ENCODE measurements at places on chromosomes 6 and 20.

DNA sequence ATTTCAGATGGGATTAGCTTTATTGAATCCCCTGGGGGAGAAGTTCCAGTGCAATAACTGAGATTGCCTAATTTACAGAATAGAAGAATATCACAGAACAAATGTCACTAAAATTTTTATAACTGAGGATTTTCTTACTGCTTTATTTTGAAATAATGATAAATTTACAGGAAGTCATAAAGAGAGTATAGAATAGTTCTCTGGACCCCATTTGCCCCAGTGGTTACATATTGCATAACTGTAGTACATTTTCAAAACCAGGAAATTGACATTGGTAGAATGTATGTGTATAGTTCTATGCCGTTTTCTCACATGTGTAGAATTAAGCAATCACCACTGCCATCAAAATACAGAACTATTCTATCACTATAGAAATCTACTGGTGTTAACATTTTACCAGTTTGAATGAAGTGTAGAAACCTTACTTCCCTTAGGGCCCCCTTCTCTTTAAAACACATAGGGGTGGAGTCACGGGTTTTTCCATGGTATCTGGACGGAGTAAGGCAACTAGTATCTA is 18.3 kb downstream of the KIF6 start:
- DNase-seq = no peak

DNA sequence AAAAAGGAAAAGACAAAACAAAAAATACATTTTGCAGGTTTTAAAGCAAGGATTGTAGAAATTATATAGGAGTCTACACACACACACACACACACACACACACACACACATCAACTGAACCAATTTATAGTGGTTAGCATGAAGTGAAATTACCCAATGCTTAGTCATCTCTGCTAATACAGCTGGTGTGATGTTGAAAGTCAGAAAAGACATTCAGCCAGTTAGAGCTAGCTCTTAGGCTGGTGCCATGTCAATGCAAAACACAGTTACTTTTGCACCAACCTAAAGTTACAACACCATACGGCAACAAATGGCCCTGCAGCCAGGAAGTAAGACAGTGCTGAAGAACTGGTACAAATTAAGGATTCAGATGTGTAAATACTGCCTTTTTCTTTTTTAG is 15.2 kb downstream of the FAM210B start:
- peak; percentile 94 for DNase-seq

DNA sequence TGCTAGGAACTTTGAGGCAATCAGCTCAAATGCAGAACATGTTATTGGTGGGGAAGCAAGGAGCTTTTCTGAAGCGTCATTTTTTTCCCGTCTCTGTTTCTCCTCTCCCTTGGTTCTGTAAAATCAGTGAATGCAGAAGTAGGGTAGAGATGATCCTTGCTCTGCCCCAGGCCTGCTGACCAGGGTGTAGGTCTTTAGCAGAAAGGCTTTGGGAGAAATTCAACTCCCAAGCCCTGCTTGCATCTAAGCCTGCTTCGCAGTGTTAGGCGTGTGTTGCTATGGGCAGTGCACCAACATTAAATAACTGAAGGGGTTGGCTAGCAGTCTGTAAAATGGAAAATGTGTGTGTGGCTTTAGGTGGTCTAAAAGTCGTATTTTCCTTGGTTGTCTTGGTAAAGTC is 45.9 kb downstream of the SASH1 start:
- DNase-seq = no peak

DNA sequence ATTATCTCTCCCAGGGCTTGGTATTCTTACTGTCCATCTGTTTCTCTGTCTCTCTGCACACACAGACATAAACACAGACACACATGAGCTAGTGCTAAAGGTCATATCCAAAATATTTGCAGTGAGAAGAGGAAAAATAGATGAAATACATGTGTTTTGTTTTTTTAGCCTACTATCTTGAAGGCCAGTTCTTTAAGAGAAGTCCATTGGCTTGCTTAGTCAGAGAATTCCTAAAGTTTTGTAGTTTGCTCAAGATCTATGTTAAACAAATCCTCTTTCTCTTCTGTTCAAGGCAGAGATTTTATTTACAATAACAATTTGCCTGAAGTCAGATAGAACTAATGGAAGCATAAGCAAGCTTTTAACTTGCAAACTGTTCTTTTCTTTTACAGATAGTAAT is 120.0 kb upstream of the AKIRIN2 start:
- DNase-seq = no peak

DNA sequence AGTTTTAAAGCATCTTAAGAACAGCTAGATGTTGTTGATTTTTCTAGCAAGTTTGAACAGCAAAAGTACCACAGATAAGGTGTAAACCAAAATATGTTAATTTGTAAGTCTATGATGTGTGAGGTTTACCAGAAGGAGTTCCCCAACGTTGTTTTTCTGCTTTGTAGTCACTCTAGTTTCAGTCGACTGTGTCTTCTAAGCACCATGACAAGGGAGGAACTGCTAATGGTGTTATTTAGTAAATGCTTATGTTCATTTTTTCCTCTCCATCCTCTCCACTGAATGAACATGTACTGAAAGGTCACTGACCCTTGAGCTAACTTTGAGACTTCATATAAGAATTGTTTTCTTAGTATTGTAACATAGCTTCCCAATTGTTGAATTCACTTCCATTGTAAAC is 3.0 kb downstream of the ENPP3 start:
- no peak for DNase-seq

- no peak for DNase-seq
These were observed 212.0 kb upstream of the JARID2 start for GRCh38 chr6:15033850-15034203.

DNA sequence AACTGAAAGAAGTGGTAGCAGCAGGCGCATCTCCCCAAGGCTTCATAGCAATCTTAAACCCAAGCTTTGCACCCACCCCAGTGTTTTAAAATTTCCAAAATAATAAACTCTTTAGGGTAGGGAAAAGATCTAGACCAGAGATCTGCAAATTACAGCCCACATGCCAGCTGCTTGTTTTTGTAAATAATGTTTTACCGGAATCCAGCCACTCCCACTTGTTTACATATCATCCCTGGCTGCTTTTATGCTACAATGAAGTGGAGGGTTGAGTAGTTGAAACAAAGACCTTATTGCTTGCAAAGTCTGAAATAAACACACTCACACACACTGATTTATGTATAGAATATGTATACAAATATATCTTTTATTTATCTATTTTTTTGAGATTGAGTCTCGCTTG is 30.0 kb downstream of the SLX4IP start:
- DNase-seq = no peak

DNA sequence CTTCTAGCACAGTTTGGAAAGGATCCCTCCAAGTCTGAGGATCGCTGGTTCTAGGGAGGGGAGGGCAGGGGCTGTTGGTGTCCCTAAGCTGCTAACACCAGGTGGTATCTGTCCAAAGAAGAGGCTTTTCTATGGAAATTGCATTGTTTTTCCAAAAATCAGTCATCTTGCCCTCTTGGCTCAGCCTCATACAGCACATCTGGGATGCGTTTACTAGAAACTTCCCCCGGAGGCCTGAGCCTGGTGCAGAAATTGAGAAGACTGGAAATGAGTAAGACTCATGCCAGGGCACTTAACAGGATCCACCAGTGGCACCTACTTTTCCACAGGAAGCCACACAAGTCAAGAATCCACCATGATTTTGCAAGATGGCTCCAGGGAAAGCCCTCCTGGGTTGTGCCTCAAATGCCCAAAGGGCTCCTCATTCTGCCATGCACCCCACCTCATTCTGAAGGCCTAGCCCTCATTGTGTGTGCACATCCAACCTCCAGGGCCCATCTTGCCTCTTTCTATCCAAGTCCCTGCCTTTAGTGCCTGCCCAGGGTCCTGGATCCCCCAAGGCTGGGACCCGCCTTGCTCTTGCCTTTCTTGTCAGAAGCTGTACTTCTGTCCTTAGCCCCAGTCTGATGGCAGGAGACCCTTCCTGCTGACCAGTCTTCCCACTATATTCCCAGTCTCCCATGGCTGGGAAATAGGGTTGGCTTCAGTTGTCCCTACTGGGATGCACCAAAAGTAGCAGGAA is 97.6 kb downstream of the MRPL14 start:
- no peak for DNase-seq

GRCh38 chr20:19465536-19465935 is 253.1 kb downstream of the SLC24A3 start:
- DNase-seq = no peak

- DNase-seq = peak; percentile 89
These were observed 38.2 kb downstream of the SHLD1 start for GRCh38 chr20:5788385-5788895.

- DNase-seq = peak; percentile 24
These were observed 48.6 kb downstream of the ABHD12 start for GRCh38 chr20:25341716-25342680.

GRCh38 chr20:45095805-45096238 is 5.1 kb downstream of the KCNS1 start:
- DNase-seq = peak; percentile 81

GRCh38 chr6:84645563-84646266 is 118.7 kb downstream of the TBX18 start:
- peak; percentile 88 for DNase-seq

GRCh38 chr6:149888659-149889058 is 9.3 kb downstream of the RAET1E start:
- DNase-seq = peak; percentile 42

DNA sequence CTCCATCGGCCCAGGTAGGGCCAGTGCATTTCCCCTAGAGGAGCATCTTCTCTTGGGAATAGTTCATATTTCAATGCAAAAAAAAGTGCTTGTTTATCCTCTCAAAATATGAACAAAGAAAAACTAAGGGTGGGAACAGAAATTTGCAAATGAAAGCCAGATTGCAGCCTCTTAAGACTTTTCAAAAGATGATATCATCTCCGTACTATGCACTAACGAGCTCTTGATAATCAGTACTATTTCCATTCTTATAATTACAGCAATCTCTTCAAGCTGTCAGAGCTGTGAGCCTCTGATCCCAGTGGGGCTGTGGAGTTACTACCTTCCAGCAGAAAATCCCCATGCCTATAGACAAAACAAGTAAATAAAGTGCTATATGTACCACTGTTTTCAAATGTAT is 77.1 kb downstream of the SOD2 start:
- DNase-seq = no peak

DNA sequence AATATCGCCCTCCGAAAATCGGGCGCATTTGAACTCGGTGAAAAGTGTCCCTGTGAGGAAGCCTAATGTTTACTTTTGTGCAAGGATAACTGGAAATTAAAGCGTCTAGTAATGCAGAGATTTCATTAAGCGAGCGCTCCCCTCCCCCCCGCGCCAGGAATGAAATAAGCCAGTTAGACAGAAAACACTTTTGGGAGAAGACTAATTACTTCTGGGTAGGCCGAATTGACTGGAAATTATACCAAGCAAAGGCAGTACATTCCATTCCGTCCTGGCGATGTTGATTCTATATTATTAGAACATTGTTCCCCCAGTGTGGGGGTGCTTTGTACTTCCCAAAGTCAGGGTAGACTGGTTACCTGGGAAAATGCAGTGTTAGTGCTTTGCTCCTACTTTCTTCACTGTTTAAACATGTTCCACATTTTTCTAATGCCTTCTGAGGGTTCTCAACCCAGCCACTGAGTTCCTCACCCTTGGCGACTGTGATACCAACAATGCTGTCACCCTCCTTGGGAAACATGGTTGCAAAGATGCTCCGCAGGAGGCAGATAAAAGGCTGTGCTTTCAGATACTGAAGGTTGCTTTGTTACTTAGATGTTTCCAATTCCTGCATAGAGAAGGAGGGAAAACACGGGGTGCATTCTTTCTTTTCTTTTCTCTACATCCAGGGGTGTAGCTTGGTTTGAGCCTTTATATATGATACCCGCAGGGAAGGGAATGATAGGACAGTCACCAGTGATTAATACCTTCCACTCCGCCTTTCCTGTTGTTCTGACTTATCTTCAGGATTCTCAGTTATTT is 2.6 kb downstream of the GJA1 start:
- DNase-seq = peak; percentile 87

DNA sequence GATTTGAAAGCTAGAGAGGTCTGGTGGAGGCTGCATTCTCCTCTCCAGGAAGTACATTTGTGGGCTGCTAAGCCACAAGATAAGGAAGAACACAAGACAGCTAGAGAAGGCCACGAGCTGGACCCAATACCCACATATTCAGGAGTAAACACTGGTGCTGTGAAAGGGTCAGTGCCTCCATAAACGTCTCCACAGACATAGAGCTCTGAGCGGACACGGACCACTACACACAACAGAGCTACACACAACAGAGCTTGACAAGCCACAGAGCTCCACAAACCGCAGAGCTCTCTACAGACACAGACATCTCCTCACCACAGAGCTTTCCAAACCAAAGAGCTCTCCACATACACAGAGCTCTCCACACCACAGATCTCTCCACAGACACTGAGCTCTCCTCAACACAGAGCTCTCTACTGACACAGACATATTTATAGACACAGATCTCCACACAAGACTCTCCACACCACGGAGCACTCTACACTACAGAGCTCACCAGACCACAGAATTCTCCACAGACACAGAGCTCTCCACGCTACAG is 51.9 kb downstream of the ERMARD start:
- no peak for DNase-seq

- DNase-seq = peak; percentile 83
These were observed 34.5 kb downstream of the HLA-A start for GRCh38 chr6:29976588-29977424.

Data from ELR (cell line).